Stimulated activated CD8-positive, alpha-beta memory T cell treated with anti-CD3 and anti-CD28 coated beads, Interleukin-4, amount 100 ng/mL, for 1 hour (primary cell): ENCODE measurements at places on chromosomes 13 and 19.

- no peak for DNase-seq
Measured at GRCh38 chr13:26227166-26227971, 5.3 kb upstream of the RNF6 start.

- no peak for DNase-seq
Measured at GRCh38 chr13:30932481-30933353, at the start of gene TEX26. Gene TEX26, plus strand, starts transcription at chr13:30932656. Its CDS starts 60 bp downstream, at chr13:30932716.

GRCh38 chr13:109859898-109860297, 73.5 kb upstream of the IRS2 start:
- no peak for DNase-seq

DNA sequence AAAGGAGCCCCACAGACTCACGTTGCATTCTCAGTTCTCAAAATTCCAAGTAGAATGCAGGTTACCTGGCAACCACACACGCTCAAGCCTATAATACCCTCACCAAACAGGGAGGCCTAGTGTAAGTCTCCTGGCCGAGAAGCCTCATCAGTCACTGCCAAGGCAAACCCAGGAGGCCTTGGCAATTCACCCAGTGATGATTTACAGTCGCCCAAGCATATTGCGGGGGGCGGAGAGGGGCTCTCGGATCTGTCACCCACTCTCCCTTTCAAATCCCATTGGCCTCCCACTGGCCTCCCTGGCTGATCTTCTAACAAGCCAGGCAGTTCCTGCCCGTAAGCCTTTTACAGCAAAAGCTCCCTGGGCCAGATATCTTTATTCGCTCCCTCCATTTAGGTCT, 1.1 kb downstream of the AKAP8L start:
- no peak for DNase-seq

- DNase-seq = no peak
Measured at GRCh38 chr13:51980908-51981307, 30.3 kb downstream of the ATP7B start.

- DNase-seq = no peak
Measured at GRCh38 chr19:15324791-15325519, 7.4 kb downstream of the BRD4 start.

- DNase-seq = no peak
Measured at GRCh38 chr13:108525827-108526226, 103.6 kb upstream of the MYO16 start.

DNA sequence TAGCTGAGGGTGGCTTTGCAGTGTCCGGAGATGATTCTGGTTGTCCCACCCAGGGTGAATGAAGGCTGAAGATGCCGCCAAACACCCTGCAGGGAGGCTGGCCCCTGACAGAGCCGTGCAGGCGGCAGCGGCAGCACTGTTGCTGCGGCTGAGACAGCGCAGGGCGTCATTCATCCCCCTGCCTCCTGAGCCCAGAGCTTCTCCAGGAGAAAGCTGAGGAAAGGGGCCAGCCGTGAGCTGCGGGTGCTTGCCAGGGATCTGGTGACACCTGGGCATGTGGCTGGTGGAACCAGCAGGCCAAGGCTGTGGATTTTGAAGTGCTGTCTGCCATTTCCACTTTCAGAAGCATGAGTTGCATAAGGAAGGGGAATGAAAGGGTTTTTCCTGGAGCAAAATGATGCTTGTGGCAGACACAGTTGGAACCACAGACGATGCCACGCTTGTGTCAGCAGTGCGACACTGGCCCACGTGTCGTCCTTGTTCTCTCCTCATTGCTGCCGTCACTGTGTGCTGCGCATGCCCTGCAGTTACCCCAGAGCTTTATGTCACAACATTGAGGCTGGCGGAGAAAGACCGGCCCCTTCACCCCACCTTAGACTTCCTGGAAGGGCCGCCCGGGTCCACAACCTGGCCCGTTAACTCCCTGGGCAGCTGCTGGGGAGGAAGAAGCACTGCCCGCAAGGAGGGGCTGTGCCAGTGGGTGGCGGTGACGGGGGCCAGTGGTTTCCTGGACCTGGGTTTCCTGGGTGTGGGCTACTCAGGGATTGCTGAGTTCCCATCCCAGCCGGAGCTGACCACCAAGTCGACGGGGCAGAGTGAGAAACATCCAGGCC, 22.7 kb downstream of the TFDP1 start:
- DNase-seq = no peak

GRCh38 chr13:51717786-51718398, 86.1 kb downstream of the DHRS12 start:
- no peak for DNase-seq

DNA sequence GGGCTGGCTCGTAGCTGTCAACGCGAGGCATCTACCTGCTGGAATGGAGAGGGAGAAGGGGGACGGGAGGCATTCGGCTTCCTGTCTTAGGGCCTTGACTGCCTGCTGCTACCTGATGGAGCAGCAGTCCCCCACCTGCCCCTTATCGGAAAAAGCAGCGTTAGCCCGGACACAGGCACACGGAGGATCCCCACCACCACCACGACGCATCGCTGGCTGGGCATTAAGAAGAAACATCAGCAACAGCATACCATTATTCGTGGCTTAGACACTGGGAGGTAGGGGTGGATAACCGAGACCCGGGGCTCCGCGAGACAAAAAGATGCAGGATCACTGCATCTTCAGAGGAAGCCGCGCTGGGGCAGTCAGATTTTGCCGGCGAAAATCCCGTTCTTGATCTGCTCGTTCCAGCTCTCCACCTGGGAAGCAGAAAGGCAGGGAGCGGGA, 1.1 kb downstream of the COX6B2 start:
- DNase-seq = no peak

- DNase-seq = peak; percentile 46
Measured at GRCh38 chr19:7862413-7862951, 11.7 kb downstream of the PRR36 start.

GRCh38 chr13:99013951-99014350, 36.1 kb upstream of the DOCK9 start:
- DNase-seq = no peak

- DNase-seq = no peak
Measured at GRCh38 chr13:36531746-36532486, 99.6 kb downstream of the CCNA1 start.

DNA sequence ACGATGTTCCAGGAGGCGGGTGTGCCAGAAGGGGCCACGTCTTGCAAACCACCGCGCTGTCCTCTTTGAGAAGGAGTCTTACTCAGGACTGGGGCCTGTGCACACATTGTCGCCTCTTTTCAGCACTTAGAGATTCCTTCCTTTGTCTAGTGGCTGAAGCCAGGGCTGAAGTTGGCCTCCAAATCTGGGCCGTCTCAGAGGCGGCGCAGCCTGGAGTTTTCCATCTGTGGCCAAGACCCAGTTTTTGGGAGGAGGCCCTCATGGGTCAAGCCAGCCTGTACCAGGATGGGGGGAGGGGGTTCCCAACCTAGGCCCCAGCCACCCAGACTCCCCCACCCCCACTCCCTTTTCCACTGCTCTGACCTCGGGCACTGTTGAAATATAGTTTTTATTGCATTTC, 11.8 kb downstream of the ANO8 start:
- DNase-seq = no peak

- no peak for DNase-seq
Measured at GRCh38 chr13:51770681-51771417, 33.1 kb downstream of the DHRS12 start.

DNA sequence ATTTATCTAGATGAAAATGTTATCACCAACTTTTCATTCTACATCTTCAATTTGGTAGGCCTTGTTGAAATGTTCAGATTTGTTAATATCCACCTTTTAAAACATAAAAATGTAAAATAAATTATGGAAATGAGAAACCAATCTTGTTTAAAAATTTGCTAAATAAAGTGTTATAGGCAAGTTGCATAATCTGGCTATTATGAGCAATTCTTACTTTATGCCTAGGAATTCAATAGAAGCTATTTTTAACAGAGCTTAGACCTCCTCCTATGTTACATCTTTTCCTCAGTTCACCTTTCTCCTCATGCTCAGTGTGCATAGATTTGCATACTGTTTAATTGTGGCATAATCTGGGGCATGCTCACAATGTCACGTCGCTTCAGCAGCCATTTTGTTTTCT, 87.9 kb upstream of the POSTN start:
- no peak for DNase-seq

- no peak for DNase-seq
Measured at GRCh38 chr19:29381353-29382203, 144.2 kb upstream of the VSTM2B start.

DNA sequence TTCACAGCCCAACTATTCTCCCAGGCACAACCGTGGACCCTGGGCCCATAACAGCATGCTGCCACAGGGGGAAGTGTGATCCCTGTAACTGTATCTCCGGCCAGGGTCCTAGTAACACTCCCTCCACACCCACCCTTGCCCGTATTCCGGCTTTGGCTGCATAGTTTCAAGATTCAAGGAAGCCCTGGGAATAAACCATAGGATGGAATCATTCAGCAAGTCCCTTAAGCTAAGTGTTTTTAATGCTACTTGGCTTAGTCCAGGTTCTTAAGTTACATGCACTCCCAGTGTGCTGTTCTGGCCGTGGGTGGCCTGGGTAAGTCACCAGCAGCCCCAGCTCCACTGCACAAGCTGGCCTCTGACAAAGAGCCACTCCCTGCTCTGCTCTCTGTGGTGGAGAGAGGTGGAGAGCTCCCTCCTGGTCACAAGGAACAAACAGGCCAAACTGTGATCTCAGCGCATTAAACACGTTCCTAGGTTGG, 532.4 kb upstream of the SGCG start:
- no peak for DNase-seq

- no peak for DNase-seq
Measured at GRCh38 chr13:106118050-106118449, 417.4 kb downstream of the EFNB2 start.

DNA sequence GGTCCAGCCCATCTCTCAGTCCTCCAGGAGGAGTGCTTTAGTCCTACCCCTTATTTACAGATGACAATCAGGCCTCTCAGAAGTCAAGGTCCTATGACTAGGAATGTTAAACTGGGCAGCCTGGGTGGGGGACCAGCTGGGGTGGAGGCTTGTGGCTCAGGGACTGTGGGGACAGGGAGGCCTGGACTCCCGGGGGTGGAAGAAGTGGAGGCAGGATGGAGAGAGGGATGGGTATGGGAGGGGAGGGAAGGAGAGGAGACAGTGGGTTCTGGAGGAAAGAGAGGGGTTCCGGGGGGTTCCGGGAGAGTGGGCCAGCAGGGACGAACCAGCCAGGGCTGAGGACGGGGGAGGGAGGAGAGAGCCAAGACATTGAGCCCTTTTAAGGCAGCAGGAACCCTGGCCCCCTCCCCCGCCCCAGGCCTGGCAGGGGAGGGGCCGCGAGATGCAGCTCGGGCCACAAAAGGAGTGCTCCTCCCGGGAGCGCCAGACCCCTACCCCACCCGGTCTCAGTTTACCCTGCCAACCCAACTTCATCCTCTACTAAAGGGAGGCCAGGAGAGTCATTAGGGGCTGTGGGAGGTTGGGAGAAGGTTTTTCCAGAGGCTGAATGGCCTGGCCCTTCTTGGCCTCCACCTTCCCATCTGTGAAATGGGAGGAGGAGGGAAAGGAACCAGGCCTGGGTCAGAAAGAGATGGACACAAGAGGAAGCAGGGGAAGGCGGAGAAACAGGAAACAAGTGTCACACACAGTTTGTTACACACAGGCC, 1.7 kb downstream of the DMPK start:
- no peak for DNase-seq

DNA sequence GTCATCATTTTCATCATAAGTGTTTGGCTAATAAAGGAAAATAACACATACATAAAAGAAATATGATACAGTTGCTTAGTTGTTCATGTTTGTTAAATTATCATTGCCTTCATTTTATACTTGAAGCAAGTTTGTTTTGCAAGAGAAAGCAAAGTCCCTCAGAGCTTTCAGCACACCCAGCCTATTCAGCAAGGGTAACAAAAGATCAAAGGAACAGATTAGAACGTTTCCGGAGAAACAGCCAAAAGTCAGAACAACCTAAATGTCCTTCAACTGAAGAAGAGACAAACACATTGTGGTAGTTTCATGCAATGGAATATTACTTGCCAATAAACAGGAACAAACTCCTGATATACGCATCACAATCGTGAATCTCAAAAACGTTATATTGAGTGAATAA, 380.7 kb downstream of the MZT1 start:
- no peak for DNase-seq

DNA sequence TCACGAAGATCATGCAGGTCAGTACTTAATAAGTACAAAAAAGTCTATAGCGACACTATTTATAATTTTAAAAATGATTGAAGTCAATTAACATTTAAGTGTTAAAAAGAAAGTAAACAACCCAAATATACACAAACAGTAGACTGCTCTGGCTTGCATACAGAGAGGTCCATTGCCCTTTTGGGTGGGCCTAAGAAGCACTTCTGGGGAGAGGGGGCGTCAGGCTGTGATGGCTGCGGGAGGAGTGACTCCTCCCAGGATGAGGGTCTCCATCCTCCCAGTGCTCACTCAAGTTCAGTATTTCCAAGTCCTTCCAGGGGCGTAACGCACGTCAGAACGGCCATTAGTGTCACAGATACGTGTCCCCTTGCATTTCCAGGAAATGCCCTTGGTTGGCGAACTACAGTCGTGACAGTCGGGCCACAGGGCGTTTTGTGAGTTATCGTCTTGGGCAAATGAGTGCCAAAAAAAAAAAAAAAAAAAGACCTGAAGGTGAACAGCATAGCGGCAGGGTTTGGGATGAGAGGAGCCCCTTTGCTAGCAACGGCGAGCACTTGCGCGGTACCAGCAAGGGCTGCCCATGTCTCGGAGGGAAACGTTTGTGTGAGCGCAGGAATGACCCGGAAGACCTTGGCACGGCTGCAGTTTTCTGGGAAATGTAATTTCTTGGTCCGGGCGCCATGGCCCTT, at the start of gene SCGB2B2:
TSS of gene SCGB2B2 (minus strand) at position 463 of the 689 bp plus-strand sequence. CDS start 82,596 bp downstream, outside the sequence.
- DNase-seq = no peak

GRCh38 chr13:114099918-114100445, 32.4 kb downstream of the RASA3 start:
- DNase-seq = no peak

DNA sequence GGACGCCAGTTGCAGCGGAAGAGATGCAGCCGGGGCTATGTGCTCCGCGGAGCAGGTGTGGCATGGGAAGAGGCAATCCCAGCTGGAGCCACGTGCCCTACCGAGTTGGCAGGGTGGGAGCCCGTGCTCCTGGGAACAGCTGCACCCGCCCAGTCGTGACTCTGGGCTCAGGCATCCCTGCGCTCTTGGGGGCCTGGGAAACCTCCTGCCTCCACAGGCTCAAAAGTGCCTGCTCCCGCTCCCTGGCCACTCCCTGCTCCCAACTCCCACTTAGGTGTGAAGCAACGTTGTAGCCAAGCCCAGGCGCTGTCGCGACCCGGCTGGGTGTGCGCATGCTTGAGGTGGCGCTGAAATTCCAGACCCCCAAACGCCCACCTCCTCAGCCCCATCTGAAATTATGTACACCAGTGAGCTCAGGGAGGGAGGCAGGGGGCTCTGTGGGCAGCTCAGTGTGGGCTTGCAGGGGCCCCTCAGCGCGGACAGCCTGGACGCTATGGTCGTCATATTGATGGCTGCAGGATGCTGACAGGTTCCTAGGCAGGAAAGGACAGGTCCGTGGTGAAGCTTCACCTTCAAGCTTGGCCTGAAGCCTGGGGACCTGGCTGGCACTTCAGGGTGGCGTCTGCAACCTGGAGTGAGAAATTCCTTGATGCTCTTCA, 429.9 kb downstream of the SLITRK1 start:
- DNase-seq = no peak
